ENCODE measurements at places on chromosomes 11 and 22.

GRCh38 chr11:9568161-9568853 is 5.2 kb upstream of the WEE1 start:
- DNase-seq = no peak

DNA sequence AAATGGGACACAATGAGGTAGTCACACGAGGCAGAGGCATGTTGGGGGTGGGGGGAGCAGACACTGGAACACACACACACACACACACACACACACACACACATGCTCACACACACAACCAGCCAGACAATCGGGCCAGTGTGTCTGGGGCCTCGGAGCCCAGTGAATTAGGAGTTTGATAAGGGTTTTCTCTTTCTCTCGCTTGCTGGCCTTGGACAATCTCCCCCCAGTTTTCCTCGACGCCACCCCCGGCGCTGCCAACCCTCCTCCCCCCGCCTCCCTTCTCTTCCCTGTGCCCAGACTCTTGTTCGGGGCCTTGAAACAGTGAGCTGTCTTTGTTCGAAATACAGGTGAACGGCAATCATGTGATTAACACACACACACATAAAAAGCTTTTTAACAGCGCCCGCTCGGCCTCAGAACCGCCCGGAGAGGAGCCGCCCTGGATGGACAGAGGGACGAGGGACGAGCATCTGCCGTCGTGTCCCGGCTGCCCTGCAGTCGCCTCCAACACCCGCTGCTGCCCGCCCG is 1.5 kb upstream of the SOX10 start:
- DNase-seq = no peak

GRCh38 chr11:46293641-46294103 is 16.2 kb downstream of the CREB3L1 start:
- no peak for DNase-seq

GRCh38 chr11:68542617-68543016 is 82.1 kb downstream of the PPP6R3 start:
- no peak for DNase-seq

DNA sequence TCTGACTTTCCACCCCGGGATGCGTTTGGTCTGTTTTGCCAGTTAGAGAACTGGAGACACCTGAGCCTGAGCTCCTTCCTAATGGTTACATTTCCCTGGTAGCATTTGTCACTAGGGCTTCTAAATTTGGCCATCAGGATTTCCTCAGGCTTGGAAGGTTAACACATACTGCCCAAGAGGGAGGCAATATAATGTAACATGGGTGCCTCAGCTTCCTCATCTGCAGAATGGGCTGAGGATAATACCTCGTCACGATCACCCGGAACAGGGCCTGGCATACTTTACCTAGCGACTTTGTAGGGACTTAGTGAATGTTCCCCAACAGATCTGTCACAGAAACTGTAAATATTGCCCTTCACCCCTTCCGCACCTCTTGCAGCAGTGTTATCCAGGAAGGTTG is 11.3 kb downstream of the IL17RA start:
- DNase-seq = no peak

GRCh38 chr11:71519546-71519945 is 7.5 kb upstream of the KRTAP5-7 start:
- DNase-seq = no peak

- DNase-seq = no peak
Measured at GRCh38 chr22:44840611-44841322, 88.4 kb downstream of the ARHGAP8 start.

DNA sequence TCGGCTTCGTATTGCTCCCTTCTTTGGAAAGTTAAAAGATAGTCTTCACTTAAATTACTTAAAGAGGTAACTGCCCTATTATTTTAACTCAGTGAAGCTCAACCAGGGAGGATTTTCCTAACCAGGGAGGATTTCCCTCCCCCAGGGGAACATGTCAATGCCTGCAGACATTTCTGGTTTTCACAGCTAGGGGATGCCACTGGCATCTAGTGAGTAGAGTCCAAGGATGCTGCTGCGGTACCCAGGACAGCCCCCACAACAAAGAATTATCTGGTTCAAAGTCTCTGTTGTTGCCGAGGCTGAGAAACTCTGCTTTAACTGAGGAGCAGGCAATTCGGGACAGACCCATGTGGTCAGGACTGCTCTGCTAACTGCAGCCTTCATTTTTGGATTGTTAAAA is 82.2 kb downstream of the DEPDC5 start:
- no peak for DNase-seq

DNA sequence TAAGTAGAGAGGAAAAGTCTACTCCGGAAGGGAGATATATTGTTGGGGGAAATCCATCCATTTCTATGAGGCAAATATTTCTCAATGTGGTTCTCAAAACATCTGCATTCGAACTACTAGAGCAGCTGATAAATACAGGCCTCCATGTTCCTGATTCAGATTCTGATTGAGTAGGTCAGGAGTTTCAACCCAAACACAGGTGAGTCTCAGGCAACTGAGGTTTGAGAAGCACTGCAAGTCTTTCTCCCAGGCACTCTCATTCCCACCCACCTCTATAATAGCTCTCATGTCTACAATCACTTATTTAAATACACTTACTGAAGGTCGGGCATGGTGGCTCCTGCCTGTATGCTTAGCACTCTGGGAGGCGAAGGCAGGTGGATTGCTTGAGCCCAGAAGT is 14.7 kb upstream of the ASPHD2 start:
- DNase-seq = no peak

GRCh38 chr11:67492801-67493547 is 10.1 kb downstream of the AIP start:
- DNase-seq = no peak

DNA sequence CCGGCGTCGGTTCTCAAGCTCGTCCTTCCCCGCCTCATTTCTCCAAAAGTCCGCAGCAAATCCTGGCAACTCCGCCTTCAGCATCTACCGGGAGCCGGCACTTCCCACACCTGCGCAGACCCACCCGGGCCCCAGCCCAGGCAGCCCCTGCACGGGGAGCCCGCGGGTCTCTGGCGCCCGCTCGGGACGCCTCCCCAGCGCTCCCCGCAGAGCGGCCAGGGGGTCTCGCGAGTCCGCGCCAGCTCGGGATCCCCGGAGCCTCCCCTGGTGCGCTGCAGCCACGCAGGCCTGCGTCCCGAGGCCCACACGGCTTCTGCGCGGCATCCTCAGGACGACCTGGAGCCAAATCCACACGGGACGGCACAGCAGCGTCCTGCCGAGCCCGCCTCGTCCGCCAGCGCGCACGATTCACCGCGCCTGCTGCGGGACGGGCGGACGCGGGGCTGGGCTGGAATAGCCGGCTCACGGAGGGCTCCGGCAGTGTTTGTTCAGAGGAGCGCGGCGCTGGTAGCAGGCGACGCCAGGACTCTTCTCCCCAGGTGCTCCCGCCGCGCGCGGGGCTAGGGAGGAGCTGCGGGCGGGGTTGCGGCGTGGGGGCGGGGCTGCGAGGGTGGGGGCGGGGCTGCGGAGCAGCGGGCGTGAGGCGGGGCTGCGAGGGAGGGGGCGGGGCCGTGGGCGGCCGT is 816 bp upstream of the PHRF1 start:
- DNase-seq = no peak

DNA sequence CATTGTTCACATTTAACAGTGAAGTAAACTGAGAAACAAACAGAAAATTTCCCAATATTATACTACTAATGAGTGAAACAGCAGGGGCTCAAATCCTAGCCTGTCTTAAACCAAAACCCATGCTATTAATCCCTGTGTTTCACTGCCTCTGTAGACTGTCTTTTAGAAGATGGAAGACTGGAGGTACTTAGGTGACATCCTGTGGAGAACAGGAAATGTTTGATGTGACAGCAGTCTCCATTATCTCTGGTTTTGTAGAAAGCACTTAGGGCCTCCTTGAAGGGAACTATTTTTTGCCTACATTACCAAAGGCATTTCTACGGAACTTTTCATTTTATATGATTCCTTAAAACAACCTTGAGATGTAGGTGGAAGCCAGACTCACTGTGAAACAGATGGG is 288.1 kb upstream of the SORL1-AS1 start:
- no peak for DNase-seq

DNA sequence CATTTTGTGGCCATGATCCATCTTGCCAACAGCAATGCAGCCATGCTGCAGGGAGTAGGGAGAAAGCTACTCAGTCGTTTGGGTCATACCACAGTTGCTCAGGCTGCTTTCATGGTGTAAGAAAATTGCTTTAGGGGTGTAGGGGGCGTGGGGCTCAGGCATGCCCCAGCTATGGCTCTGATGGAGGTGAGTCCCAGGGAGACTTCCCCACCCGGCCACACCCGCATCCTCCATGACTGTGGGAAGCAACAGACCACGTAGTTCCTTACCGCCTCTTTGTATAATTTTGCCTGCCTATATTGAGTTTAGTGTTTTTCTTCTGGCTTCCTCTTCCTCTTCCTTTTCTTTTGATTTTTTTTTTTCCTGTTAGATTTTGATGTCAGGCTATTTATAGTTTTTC is 58.8 kb downstream of the SPECC1L start:
- no peak for DNase-seq

- no peak for DNase-seq
Measured at GRCh38 chr11:8698379-8698851, 15.8 kb downstream of the RPL27A start.

DNA sequence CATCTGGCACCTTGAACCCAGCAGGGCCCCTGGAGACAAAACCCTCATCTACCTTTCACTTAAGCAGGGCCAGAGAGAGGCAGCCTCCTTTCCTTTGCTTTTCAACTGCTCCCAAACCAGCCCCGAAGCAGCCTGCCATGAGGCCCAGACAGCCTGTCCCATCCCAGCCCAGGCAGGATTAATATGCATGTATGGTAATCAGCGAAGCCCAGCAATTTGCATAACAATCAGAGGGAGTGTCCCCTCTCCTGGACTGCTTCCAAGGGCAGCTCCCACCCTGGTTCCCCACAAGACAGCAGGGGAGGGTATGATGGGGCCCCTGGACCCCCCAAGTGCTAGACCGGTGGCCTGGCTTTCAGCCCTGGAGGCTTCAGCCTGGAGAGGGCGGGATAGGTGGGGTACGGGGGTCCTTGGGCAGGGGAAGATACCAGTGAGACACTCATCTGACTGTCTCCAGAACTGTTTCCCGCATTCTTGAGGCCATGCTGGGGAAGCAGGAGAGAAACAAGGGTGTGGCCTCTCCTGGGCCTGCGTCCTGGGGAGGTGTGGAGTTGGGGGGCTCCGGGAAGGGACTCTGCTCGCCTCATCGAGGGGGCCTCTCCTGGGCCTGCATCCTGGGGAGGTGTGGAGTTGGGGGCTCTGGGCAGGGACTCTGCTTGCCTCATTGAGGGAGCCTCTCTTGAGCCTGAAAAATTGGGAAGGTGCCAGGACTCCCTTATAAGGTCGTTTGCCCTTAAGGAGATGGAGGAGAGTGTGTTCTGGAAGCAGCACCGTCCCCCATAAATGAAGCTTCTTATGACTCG is 93.2 kb upstream of the PRR5 start:
- no peak for DNase-seq

- DNase-seq = no peak
Measured at GRCh38 chr11:639332-639955, 2.4 kb downstream of the DRD4 start.

DNA sequence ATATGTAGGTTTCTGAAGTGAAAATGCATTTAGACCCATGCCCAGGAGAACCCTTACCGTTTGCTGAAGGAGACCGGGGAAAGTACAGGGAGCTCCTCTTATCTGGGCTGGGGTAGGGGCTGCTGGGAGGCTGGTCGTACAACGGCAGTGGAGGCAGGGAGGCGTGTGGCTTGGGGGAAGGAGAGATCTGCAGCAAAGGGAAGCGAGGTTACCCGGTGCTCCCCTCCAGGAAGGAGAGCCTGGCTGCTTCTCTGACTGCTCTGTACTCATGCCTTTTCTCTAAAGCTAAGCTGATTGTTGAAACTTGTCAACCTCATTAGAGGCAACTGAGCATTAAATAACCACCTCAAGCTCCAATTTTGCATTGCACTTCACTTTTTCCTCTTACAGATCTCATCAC is 27.2 kb downstream of the ATG16L2 start:
- DNase-seq = no peak

DNA sequence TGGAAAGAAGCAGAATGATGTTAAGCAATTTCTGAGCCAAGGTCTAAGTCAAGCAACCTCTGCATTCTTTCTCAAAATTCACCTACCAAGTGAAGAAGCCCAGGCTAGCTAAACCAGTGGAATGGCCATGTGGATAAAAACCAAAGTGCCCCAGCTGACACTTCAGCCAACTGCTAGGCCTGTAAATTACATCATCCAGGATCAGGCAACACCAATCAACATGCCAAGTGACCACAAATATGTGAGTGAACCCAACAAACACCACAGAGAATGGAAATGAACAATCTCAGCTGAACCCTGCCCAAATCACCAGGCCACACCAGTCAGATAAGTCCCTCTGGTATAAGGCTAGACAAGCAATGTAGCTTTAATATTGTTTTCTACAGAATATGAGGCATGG is 25.1 kb upstream of the FJX1 start:
- DNase-seq = no peak

- DNase-seq = no peak
Measured at GRCh38 chr11:127066401-127067090, 66.0 kb upstream of the KIRREL3 start.

DNA sequence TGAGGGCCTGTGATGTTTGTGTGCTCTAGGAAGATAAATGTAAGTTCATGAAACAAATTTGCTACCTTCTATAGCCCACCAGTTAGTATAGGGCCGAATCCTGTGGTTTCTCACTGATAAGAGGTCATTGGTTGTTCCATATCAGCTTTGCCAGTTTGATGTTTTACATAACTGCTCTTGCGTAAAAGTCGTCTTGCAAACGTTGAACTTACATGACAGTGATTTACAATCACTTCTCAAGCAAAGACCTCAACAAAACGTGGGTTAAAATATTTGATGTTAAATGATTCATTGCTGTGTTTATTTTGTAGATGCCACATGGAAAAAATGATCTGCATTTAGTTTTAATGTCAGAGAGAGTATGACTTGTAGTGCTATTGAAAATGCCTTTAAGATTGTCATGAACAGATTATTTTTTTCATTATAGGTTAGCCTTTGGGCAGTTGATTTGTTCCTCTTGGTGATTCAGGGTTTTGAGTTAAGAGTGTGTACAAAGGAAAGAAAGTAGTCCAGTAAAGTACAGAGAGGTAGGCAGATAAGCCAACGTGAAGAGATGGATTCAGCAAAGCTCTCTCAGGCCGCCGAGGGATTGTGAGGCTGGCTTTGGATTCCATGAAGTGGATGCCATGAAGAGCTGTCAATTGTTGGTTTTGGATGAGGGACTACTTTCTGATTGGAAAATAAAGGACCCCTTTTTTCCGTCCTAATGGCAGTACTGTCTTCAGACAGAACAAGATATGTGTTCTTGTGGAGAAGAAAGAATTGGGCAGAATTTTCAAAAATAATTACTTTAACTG is 2.6 kb downstream of the EWSR1 start:
- DNase-seq = no peak

DNA sequence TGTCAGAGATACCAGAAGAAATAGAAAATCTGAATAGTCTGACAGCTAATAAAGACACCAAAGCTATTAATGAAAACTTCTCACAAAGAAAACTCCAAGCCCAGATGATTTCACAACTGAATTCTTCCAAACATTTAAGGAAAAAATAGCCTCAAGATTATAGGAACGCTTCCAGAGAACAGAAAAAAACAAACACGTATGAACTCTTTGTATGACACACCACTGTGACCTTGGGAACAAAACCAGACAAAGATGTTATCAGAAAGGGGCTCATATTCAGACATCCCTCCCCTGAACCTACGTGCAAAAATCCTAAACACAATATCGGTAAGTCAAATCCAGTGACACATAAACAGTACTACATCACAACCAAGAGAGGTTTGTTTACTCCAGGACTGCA is 23.5 kb downstream of the CERK start:
- no peak for DNase-seq

- DNase-seq = peak; percentile 63
Measured at GRCh38 chr22:32204856-32205722, at the start of gene RFPL2. TSS of gene RFPL2 (minus strand) at chr22:32205073. CDS start at chr22:32202451, 2,622 bp downstream.

- no peak for DNase-seq
Measured at GRCh38 chr11:80241766-80242165, 800.9 kb upstream of the TENM4 start.
